Activated CD4-positive, alpha-beta T cell treated with anti-CD3 and anti-CD28 coated beads for 24 hours (primary cell): ENCODE measurements at places on chromosomes 5 and 9.
A peak's percentile ranks its signal among the peaks of the same experiment; 100 is the strongest.

DNA sequence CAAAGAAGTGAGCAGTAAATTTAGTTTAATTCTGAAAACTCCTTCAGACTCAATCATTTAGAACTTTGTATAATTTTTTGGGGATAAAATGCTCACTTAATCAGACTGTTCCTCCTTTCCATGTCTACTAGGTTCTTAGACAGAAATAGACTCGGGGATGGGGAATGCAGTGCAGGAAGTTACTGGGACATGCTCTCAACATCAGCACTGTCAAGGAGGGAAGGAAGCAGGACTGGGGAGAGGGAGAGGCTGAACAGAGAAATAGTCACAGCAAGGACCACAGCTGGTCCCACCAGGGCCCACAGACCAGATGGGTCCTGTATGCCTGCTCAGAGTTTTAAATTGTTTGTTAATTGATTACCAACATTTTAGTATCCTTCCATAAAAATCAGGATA, 310.1 kb upstream of the MSX2 start:
- DNase-seq: no peak

DNA sequence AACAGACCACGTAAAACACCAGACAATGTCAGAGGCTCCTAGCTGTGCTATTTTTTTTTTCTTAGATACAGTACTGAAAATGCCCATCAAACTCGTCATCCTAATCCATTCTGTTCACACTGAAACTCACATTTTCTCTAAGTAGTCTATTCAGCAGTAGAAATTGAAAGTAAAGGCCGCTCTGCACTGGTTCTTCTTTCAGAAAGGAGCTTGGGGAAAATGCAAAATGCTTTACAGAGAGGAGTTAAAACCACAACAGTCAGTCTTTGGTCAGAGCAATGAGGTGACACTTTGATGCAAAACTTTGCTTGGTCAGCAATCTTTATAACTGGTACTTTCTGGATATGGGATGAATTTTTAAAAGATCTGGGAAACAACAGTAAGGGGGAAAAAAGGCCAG, 43.8 kb upstream of the SUSD1 start:
- DNase-seq: no peak

DNA sequence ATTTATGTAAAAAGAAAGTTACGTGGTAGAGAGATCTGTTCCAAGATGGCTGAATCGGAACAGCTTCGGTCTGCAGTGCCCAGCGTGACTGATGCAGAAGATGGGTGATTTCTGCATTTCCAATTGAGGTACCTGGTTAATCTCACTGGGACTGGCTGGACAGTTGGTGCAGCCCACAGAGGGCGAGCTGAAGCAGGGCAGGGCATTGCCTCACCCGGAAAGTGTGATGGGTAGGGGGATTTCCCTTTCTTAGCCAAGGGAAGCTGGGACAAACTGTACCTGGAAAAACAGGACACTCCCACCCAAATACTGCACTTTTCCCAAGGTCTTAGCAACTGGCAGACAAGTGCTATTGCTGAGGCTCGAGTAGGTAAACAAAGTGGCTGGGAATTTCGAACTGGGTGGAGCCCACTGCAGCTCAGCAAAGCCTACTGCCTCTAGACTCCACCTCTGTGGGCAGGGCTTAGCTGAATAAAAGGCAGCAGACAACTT, 13.1 kb upstream of the HSD17B4 start:
- no peak for DNase-seq

DNA sequence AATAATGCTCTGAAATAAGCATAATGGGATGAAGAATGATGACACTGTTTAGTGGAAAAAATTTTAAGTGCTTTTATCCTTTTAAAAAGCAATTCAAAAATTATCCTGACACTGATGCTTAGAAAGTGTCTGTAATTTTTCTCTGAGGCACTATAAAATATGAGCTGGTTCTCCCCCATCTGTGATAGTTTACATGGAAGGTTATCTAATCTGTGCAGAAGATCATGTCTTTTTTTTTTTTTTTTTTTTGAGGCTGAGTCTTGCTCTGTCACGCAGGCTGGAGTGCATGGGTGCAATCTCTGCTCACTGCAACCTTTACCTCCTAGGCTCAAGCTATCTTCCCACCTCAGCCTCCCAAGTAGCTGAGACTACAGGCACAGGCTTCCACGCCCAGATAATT, 15.2 kb upstream of the TAF11L2 start:
- DNase-seq: no peak

DNA sequence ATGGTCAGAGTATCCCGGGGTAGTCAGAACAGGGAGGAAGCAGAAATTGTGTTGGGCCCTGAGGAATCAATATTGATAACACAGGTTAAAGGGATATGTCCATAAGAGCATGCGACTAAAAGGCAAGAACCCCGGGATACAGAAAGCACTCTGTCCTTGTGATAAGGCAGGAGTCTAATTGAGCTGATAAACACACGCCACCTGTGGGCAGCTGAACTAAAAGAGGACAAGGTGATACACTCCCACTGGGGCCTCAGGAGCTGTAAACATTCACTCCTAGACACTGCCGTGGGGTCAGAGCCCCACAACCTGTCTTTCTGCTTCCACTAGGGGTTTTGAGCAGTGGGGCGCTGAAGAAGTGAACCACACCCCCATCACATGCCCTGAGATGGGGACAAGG, 144.7 kb upstream of the MPDZ start:
- no peak for DNase-seq

DNA sequence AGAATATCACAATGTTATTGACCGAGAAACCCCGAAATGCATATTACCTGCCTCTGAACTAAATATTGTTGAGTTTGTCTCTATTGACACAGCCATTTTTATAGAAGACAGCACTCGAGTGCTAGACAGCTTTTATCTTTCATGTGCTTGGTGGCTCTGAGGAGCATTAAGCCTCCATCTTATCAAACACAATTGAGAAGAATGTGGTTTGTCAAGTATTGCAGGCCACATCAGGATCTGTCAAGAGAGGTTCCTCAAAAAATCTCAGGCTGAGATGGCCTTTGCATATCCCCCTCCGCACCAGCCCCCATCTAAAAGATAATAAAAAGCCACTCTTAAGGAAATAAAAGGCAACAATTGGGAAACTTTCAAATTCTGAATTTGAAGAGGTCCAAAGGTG, 284.8 kb downstream of the DENND1A start:
- DNase-seq: no peak

GRCh38 chr5:38853753-38854470, 8.1 kb downstream of the OSMR start:
- DNase-seq: no peak

- no peak for DNase-seq
Measured at GRCh38 chr5:154568589-154568988, 90.6 kb upstream of the HAND1 start.

- peak; percentile 55 for DNase-seq
Measured at GRCh38 chr9:131395157-131396098, 1.5 kb downstream of the PRRC2B start.

GRCh38 chr5:54113060-54113459, 197.3 kb downstream of the ARL15 start:
- DNase-seq: no peak

DNA sequence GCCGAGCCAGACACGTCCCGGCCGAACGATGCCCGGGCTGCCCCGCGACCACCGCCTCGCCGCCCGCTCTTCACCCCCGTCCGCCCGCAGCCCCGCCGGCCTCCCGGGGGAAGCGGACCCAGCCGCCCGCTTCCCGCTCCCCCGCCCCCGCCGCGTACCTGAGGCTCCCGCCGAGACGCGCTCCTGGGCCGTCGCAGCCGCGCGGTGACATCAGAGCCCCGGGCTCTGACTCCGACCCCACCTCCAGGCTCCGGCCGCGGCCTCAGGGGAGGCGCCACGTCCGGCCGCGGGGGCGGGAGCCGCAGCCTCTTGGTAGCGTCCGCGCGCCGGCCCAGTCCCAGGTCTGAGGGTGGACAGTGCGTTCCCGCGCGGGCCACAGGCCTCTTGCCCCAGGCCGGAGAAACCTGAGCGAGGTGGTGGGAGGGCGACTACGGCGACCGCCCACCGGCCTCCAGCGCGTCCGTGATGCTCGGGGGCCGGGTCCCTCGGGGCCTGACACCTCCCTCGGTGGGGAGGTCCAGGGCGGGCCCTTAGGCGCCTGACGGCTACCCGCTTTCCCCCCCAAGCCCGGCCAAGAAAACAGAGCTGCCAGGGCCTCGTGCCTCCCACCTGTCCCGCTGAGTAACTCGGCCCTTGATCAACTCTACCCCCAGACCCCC, at the start of gene SHROOM1:
TSS of gene SHROOM1 (minus strand) at position 212 of the 659 bp plus-strand sequence. CDS start 4,507 bp downstream, outside the sequence.
- no peak for DNase-seq

- DNase-seq: no peak
Measured at GRCh38 chr9:129124506-129125069, 13.4 kb downstream of the PTPA start.

GRCh38 chr5:42423285-42424165, at the start of gene GHR:
Gene GHR, plus strand, starts transcription at chr5:42423439. Its CDS starts 142,436 bp downstream, at chr5:42565875.
- no peak for DNase-seq

DNA sequence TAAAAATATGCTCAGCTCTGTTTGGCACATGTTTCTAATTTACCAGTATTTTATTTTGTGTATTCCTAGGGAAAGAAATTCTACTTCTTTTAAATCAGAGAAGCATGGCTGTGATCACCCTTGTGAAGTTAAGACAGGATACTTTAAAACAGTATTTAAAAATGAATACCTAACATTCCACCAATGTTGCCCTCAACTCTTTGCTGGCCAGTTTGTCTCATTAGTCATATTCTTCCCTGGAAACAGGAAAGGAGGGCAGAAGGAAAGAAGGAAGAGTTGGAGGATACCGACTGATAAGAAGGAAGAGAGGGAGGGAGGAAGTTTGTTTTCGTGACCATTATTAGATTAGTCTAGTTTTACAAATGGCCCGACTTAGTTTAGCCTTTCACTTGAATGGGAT, 137.4 kb downstream of the PLK2 start:
- DNase-seq: no peak

DNA sequence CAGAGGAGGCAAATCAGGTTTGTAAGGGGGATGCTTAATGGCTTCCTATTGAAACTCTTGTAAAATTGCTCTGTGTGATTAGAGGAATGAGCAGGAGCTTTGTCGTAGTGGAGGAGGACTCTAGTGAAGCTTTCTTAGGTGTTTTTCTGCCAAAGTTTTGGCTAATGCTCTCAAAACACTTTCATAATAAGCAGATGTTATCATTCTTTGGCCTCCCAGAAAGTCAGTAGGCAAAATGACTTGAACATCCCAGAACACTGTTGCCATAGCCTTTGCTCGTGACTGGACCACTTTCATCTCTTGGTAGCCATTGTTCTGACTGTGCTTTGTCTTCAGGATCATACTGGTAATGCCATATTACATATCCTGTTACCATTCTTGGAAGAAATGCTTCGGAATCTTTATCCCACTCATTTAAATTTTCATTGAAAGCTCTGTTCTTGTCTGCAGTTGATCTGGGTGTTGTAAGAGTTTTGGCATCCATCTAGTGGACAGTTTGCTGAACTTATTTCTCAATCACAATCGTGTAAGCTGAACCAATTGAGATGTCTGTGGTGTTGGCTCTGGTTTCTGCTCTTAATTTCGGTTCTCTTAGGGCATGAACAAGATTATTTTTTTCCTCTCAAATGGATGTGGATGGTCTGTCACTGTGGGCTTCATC, 187.6 kb downstream of the COMMD10 start:
- no peak for DNase-seq

- no peak for DNase-seq
Measured at GRCh38 chr9:87212605-87213021, 265.3 kb upstream of the GAS1 start.

GRCh38 chr5:4361753-4362152, 766.1 kb downstream of the IRX1 start:
- DNase-seq: no peak

DNA sequence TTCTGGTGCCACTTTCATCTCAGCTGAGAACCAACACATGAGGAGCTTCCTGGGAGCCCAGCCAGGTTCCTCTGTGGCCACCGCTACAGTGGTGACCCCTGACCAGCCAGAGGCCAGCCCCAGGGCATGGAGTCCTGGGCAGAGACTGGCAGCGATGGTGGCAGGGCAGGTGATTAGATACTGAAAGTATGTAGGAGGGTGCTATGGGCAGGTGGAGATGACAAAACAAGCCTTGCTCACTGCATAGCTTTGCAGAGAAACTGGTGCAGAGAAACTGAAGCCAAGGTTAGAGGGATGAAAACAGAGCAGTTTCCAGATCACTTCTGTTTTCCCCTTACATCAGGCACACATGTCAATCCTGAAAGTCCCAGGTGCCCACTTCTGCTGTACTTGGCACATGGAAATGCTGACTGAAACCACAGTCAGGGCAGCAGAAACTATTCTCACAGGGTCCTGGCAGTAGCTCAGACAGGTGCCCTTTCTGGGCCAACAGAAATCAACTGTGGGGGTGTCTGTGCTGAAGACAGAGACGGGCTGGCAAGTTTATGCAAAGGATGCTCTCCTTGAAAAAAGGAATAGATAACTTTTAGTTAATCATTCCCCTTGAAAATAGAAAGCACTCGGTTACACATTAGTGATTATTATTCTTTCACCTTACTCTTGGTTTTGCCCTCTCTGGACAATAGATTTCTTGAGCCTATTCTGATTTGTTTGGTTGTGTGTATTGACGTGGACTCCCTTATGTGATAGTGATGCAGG, 90.3 kb downstream of the ANKRD55 start:
- no peak for DNase-seq
